ENCODE measurements at places on chromosomes 12 and 14. TPM values are rescaled to one million over a fixed set of nuclear protein-coding genes. Genes with fewer than 3 reads are reported as not detected.

GRCh38 chr12:9651265-9651729 lies 18.2 kb upstream of the CLEC2D start:
- DNase-seq: peak; percentile 68

DNA sequence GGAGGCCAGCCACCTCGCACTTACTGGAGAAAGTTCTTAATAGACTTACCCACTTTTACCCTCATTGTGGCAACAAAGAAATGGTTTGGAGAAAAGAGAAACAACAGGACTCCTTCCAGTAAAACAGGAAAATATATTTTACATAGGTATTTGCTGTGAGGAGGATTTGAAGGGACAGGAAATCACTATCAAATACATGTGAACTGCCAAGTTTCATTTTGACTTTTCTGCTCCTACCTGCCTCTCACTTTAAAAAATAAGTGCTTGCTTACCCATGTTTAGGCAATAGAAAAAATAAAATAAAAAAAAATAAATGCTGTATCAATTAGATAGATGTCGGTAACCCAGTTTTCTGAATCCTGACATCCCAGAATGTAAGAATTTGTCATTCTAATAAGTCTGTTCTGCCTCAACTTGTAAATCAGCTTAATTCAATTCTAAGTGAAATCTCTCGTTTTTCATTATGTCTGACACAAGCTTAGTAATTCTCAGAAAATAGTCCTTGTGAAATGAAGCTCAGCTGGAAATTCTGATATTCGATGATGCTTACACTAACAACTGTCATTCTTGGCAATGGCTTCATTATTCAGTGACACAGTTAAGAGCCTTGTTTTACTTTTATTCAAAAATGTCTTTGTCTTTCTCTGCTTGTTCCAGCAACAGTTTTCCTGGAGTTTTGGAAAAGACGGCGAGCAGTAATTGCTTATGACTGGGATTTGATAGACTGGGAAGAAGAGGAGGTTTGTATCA lies 131.3 kb downstream of the SLC5A8 start:
- DNase-seq: no peak

GRCh38 chr14:75566752-75567151 lies 11.7 kb upstream of the FLVCR2 start:
- no peak for DNase-seq

GRCh38 chr12:6825398-6826124 lies 2.6 kb upstream of the P3H3 start:
- peak; percentile 50 for DNase-seq

GRCh38 chr12:130484221-130484620 lies 146.5 kb downstream of the PIWIL1 start:
- no peak for DNase-seq

GNPTAB gene
- 19.1 TPM for total RNA-seq

CLEC2A gene
- not detected for total RNA-seq

DNA sequence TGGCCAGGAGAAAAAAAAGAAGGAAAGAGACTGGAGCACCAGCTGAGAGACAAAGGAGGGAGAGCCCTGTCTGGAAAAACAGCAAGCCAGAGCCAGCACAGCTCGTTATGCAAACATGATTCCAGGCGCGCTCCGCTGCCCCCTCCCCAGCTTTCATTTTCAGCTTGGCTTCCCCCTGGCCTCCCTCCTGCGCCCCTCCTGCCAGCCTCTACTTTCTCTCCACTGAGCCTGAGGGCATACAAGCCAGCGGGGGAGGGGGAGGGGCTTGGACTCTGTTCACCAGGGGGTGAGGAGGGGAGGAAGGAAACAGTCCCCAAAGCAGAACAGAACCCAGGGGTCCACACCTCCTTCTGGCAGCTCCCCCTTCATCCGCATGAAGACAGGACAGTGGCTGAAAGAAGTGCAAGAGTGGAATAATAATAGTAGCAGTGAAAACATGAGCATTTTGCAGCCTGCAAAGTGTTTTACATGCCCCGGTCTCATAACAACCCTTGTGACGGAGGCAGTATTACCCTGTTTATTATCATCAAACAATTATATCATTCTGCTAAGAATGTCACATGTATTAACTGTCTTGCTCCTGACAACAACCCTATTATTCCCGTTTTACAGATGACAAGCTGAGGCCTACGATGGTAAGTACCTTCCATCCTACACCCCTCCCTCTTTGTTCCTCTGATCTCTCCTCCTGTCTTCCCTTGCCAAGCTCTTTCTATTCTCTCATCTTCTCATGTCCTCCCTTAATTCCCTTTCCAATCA lies 24.2 kb downstream of the SMUG1 start:
- no peak for DNase-seq

DNA sequence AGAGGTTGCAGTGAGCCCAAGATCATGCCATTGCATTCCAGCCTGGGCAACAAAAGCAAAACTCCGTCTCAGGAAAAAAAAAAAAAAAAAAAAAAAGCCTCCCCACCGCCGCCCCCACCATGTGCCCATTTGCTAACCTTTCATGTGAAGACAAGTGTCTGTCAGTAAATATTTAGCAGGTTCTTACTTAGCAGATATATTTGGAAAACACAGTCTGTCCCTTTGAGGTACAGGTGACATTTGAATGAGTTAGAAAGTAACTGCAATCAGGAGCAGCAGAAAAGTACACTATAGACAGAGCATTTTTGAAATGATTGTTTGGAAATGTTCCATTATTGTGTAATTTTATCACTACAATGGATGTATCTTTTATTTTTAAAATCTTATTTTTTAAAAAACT lies 119.7 kb downstream of the FGD4 start:
- DNase-seq: no peak

GRCh38 chr12:45310627-45310968 lies 94.7 kb downstream of the ANO6 start:
- no peak for DNase-seq

DNA sequence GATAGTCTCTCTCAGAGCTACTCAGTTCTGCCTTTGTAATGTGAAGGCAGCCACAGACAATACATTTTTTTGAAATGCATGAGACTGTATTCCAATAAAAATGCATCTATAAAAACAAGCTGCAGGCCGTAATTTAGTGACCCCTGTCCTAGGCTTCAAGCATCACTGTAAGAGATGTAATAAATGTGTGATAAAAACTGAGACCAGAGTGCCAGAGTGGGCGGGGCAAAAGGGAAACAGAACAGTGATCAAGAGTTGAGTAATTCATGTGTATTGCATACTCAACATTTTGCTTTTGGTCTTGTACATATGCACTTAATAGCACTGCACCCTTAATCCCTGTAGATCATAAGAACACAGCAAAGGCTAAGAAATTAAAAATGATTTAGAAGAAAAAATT lies 743.5 kb downstream of the DIO2 start:
- DNase-seq: no peak

- DNase-seq: peak; percentile 21
These were observed 49.5 kb downstream of the PPP2R5C start for GRCh38 chr14:101810897-101811621.

- no peak for DNase-seq
These were observed 1222.1 kb upstream of the TMEM132C start for GRCh38 chr12:127044836-127045235.

DNA sequence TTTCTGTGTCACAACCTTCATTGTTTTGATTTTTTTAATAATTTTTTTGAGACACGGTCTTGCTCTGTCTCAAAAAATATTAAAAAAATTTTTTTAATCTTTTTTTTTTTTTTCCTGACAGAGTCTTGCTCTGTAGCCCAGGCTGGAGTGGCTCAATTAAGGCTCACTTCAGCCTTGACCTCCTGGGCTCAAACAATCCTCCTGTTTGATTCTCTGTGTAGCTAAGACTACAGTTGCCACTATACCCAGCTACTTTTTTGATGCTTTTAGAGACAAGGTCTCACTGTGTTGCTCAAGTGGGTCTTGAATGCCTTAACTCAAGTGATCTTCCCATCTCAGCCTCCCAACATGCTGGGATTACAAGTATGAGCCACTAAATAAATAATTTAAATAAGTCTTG lies 9.2 kb upstream of the PRH2 start:
- DNase-seq: no peak

GRCh38 chr14:90060312-90060964 lies 1.4 kb upstream of the KCNK13 start:
- peak; percentile 68 for DNase-seq

- no peak for DNase-seq
These were observed 22.4 kb downstream of the NFYB start for GRCh38 chr12:104115587-104115975.

ALX1 gene
- total RNA-seq: not detected

- no peak for DNase-seq
These were observed 55.7 kb downstream of the PAX9 start for GRCh38 chr14:36717363-36717762.

REP15 gene
- total RNA-seq: 5.4 TPM

NID2 gene
- 40.1 TPM for total RNA-seq

- DNase-seq: no peak
These were observed 317.0 kb upstream of the TMTC1 start for GRCh38 chr12:30100741-30101140.

RNASE2 gene
- not detected for total RNA-seq

OVCH1 gene
- not detected for total RNA-seq

AMHR2 gene
- total RNA-seq: not detected

DNA sequence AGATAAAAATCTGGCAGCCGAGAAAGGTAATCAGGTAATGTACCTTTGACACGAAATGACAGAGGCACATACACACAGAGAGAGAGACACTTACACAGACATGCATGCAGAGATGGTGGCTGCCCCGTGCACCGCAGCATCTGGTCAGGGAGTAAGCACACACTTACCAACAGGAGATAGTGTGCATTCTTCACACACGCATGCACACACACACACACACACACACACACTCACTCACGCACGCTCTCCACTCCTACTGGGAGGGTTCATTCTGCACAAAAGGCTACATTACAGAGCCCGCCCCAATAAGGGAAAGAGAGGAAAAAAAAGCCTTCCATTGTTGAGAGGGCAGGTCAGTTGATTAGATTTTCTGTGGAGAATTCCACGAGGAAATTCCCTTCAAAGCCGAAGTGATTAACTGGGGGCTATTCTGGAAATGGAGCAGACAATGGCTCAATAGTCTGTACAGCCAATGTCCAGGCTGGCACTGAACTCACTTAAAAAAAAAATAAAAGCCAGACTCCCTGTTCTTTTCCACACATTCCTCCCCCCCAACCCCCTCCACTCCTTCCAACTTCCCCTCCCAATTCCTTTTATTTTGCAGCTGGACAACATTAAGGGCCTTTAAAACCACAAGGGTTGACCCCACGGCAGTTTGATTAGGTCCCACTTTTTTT lies 1.4 kb upstream of the SOX5 start:
- no peak for DNase-seq

DNA sequence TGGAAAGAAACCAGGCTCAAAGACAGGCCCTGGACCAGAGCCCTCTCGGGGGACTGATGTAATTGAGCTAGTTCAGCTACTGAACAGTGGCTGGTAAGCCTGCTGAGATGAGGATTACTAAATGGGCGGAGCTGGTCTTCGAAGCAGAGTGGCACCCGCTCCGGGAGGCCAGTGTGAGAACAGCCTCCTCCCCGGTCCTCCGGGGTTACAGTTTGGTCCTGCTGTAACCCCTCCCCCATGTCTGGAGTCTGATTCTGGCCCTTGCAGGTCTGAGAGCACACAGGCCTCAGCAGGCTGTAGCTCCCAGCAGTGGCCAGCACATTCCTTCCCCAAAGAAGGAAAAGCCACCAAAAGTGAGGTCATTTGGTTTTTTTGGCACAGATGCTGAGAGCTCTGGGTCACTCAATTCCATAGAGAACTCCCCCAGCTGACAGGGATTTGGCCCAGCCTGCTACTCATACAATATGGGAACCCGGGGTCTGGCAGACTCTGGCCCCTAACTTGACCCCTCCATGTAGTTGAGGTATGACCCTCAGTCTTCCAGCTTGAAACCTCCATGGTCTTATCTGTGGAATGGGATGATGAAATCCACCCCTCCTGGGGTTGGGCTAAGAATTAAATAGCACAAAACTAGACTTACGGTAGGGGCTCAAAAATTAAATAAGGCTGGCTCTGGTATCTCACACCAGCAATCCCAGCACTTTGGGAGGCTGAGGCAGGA lies 39.0 kb downstream of the ACTN1 start:
- DNase-seq: peak; percentile 84

CEP170B gene
- total RNA-seq: 5.6 TPM

SDR9C7 gene
- total RNA-seq: not detected

- DNase-seq: peak; percentile 78
These were observed 26.7 kb downstream of the NTN4 start for GRCh38 chr12:95763809-95764253.

DNA sequence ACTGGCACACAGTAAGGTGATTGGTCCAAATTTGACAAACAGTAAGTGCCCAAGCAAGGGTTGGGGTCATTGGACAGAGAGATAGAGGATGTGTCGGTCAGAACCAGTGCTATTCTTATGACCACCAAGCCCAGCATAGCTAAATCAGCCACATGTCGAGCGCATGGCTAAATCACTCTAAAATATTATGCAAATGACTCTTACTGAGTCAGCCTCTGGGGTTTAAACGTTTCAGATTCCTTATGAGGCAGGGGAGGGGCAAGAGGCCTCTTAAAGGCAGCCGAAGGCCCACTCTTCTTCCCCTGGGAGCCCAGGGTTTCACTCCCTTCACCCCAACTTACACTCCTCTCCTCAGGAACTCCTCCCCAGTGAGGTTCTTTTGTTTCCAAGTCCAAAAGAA lies 603 bp upstream of the ENDOU start:
- DNase-seq: no peak

GRCh38 chr12:12399161-12399560 lies 42.3 kb downstream of the BORCS5 start:
- no peak for DNase-seq

OTOGL gene
- total RNA-seq: 0.26 TPM

GRCh38 chr14:93049867-93050331 lies 65.8 kb downstream of the ITPK1 start:
- DNase-seq: no peak

DNA sequence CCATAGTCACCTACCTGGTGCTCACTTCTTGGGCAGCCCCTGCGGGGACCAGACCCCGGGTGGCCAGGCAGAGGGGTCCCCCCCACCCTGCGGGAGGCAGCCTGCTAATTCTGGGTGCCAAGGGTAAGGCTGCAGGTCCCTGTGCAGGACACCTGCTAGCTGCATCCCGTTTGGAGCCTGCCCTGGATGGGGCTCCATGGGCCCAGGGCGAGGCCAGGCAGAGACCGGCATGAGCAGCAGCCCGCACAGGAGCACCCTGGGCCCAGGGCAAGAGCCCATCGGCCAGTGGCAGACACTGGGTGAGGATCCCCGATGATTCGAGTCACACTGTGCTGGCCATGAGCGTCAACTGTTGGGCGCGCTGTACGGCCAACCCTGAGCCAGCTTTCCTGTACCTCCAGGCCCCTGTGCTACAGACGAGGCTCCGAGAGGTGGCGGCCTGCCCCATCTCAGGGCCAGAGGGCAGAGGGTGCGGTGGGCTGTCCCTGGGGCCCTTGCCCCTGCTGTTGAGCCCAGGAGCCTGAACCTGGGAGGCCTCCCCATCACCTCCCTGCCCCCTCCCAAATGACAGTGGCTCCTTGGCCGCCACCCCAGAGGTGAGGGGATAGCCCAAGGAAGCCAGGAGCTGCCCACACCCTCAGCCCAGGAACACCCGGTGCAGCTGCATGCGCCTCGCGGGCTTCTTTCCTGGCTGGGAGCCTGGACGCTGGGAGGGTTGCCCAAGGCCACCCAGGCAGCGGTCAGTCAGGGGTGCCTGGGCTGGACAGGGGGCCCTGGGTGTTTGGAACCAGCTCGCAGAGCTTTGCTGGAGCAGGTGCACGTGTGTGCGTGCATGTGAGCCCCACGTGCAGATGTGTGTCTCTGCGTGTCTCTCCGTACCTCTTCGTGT lies 47.7 kb downstream of the CYP46A1 start:
- no peak for DNase-seq

SLC16A7 gene
- total RNA-seq: 3.3 TPM

TBX3 gene
- 0.89 TPM for total RNA-seq

GRCh38 chr14:104776961-104777807 lies 18.4 kb downstream of the AKT1 start:
- no peak for DNase-seq

Data from dermis microvascular lymphatic vessel endothelial cell (primary cell).